ENCODE measurements at places on chromosomes 2 and 18. TPM values are rescaled to one million over a fixed set of nuclear protein-coding genes. Genes with fewer than 3 reads are reported as not detected.

CAPN14 gene
- total RNA-seq: 0.27 TPM

DES gene
- total RNA-seq: 15,954 TPM

POTEF gene
- total RNA-seq: not detected

COL3A1 gene
- 98.5 TPM for total RNA-seq

KLHL30 gene
- total RNA-seq: 17.3 TPM

OXER1 gene
- total RNA-seq: 0.36 TPM

ANKRD30B gene
- not detected for total RNA-seq

GPR35 gene
- 1.3 TPM for total RNA-seq

APLF gene
- total RNA-seq: 4.8 TPM

CRYGC gene
- not detected for total RNA-seq

RNASEH1 gene
- 20.9 TPM for total RNA-seq

FZD7 gene
- 35.2 TPM for total RNA-seq

GPR45 gene
- total RNA-seq: not detected

UGT1A3 gene
- not detected for total RNA-seq

RAX gene
- not detected for total RNA-seq

OLA1 gene
- 65.7 TPM for total RNA-seq

MATN3 gene
- total RNA-seq: 0.22 TPM
